ENCODE measurements at places on chromosomes 7 and 10. TPM values are rescaled to one million over a fixed set of nuclear protein-coding genes. Genes with fewer than 3 reads are reported as not detected.

DNAH11 gene
- total RNA-seq, result 1.8 TPM

HOXA7 gene
- not detected for total RNA-seq

KAZALD1 gene
- total RNA-seq, result 20.5 TPM

CLDN4 gene
- 24.3 TPM for total RNA-seq

INMT gene
- 14.5 TPM for total RNA-seq

ALDH18A1 gene
- total RNA-seq, result 54.3 TPM

HSPA12A gene
- 9.3 TPM for total RNA-seq

GFRA1 gene
- 122 TPM for total RNA-seq

GBX1 gene
- not detected for total RNA-seq

SLC16A12 gene
- 3.1 TPM for total RNA-seq

STK32C gene
- total RNA-seq, result 7.8 TPM

FBXO24 gene
- total RNA-seq, result 1.2 TPM

LBX1 gene
- 5.6 TPM for total RNA-seq

ANKRD61 gene
- not detected for total RNA-seq

NME8 gene
- 0.10 TPM for total RNA-seq

ZNF22 gene
- total RNA-seq, result 45.0 TPM

TMEM270 gene
- total RNA-seq, result not detected

CAMK2B gene
- total RNA-seq, result 26.7 TPM

NAT16 gene
- not detected for total RNA-seq

OR9A2 gene
- total RNA-seq, result 0.41 TPM

ZNF485 gene
- total RNA-seq, result 5.1 TPM

SPDYE2B gene
- not detected for total RNA-seq

FAM171A1 gene
- total RNA-seq, result 15.4 TPM

GDF10 gene
- 32.6 TPM for total RNA-seq

HTR7 gene
- 0.41 TPM for total RNA-seq

UBE3C gene
- total RNA-seq, result 90.0 TPM

EPHB4 gene
- 49.1 TPM for total RNA-seq

TCF7L2 gene
- total RNA-seq, result 17.2 TPM

DNAJB9 gene
- total RNA-seq, result 30.5 TPM

KCNH2 gene
- total RNA-seq, result 16.5 TPM

GRID1 gene
- 1.4 TPM for total RNA-seq

GCK gene
- 2.9 TPM for total RNA-seq

CALML5 gene
- 0.41 TPM for total RNA-seq

GPR37 gene
- 4.6 TPM for total RNA-seq

LRCH4 gene
- 30.1 TPM for total RNA-seq

GIMAP6 gene
- 20.9 TPM for total RNA-seq

FOXI2 gene
- total RNA-seq, result not detected

PRSS2 gene
- total RNA-seq, result not detected

CLCN1 gene
- total RNA-seq, result 3.1 TPM

GPR85 gene
- total RNA-seq, result 1.2 TPM

FAM20C gene
- total RNA-seq, result 29.7 TPM

PROSER2 gene
- 8.6 TPM for total RNA-seq

CALY gene
- not detected for total RNA-seq

ANXA8 gene
- total RNA-seq, result 9.3 TPM

SEC31B gene
- 4.6 TPM for total RNA-seq

LIPK gene
- total RNA-seq, result 1.1 TPM

CPA1 gene
- 2.9 TPM for total RNA-seq

SEMA3E gene
- total RNA-seq, result 3.1 TPM
